ENCODE measurements at places on chromosomes 4 and X.

- no peak for DNase-seq
These were observed 47.9 kb upstream of the PGRMC2 start for GRCh38 chr4:128335541-128335940.

- DNase-seq: no peak
These were observed 203.2 kb downstream of the HTR2C start for GRCh38 chrX:114787061-114787460.

- DNase-seq: no peak
These were observed 100.0 kb downstream of the LARP1B start for GRCh38 chr4:128161138-128161537.

GRCh38 chr4:141501931-141502330, 134.5 kb upstream of the IL15 start:
- no peak for DNase-seq

DNA sequence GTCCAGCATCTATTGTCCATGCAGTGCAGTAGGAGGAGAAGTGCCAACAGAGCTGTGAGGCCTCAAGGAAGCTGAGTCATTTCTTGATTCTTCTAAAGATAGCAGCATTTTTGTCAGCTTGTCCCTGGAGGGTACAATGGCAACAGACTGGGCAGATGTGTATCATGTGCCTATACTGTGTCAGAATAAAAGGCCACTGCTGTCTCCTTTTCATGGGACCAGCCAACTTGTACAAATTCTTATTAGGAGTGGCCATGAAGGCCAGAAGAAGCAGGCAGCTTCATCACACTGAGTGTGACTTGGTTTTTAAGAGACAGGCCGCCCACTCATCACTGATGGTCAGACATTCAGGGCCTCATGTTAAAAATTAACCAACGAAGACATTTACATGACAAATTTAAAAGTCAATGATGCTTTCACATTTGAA, 185.0 kb upstream of the FAM241A start:
- DNase-seq: no peak

- DNase-seq: no peak
These were observed 41.9 kb upstream of the PARM1 start for GRCh38 chr4:74891037-74891436.

DNA sequence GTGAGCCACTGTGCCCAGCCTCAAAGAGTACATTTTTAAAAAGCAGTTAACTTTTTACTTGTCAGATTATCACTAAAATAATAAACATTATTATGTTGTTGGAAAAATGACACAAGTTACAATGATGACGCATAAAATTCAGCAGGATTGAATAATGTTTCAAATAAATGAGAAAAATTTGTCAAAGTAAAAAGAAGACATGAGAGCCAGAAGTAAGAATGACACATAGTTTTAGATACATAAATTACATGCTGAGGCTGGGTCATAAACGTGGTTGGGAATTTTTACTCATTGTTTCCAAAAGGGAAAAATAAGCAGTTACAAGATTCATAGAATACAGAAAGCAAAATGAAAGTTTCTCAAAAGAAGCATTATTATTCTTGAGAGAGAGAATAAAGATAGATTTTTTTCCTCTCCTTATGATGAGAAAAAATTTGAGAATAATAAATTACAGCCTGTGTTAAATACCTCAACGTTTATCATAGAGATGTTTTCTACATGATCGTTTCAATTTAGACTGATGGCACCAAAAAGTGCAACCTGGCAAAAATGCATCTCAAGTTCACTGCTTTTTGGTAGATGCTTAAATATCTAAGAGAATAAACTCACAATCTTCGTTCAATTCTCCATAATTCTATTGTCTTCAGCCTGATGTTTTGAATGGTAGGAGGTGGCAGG, 40.4 kb downstream of the GUCY1B1 start:
- DNase-seq: no peak

DNA sequence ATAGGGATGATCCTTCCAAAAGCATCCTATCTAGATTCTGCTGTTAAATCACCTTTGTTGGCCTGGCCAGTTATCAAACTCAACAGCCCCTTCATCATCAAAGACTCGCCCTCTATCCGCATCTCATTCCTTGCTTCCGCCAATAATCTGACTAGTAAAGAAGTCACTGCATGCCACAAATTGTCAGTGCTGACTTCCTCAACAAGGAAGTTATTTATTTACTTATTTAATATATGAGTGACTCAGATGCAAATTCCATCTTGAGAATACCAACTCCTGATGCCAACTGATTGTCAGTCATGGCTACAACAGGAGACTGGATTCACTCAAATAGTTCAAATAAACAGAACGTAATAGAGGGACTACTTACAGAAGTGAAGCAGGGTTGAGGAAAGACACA, 283.8 kb downstream of the TRIML1 start:
- no peak for DNase-seq

DNA sequence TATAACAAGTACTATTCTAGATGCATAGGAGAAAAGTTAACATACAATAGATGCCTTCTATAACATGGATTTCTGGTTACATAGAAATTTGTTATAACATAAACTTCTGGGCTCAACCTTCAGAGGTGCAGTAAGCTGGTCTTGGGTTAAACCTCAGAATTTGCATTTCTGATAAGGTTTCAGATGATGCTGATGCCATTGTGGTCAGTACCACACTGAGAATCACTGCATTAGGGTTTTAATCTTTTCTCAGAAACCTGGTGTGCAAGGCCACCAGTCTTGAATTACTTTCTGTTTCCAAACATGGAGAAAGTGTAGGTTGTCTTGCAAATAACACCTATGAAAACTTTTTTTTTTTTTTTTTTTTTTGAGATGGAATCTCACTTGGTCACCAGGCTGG, 146.2 kb downstream of the SPOCK3 start:
- DNase-seq: no peak

GRCh38 chr4:48669086-48669485, 111.0 kb downstream of the FRYL start:
- DNase-seq: no peak

DNA sequence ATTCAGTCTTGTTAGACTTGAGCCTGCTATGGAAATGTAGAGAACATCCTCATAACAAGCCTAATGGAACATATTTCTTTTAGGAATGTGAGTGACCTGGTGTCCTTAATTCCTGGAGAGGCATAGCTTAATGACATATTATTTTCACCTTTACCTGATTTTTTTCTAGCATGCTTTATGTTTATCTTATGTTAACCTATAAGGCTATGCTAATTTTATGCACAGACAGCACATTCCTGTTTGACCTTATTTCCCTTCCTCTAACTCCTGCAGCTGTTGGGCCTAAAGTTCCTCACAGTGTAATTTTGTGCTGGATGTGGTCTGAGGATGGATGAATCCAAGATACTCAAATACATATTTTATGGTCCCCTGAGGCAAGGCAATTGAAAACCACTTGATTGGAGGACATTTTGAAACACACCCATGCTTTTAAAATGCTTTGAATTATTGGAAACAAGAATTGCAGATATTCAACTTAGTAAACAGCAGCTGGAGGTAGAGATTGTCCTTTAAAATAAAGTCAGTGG, 111.5 kb downstream of the LARP7 start:
- DNase-seq: no peak

DNA sequence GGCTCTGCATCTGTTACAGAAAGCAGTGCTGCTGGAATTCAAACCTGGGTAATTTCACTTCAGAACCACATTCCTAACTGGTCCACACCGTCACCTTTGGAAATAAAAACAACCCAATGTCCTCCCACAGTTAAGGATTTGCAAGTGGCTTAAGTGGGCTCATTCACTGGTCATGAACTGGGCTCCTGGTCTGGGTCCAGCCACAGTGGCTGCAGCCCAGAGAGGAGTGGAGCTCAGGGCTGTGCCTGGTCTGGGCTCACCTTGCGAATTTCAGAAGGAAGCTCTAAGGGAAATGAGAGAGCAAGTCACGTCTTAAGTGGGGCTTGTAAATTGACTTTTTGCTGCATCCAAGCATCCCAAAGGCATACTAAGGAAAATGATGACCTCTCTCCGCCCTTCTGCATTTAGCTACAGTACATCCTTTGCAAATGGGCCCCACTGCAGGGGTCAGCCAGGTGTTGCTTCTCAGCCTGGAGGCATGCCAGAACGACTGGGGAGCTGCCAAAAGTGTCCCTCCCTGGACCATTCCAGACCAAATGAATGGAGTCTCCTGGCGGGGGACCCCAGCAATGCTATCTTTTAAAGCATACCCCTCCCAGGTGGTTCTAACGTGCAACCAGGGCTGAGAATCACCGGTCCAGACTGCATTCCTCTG, 25.6 kb upstream of the CRMP1 start:
- DNase-seq: no peak

GRCh38 chrX:135890087-135890585, 3.1 kb downstream of the CT45A10 start:
- DNase-seq: no peak

- DNase-seq: no peak
These were observed 62.1 kb downstream of the USO1 start for GRCh38 chr4:75786526-75786925.

GRCh38 chr4:52045028-52045427, 6.1 kb upstream of the SPATA18 start:
- no peak for DNase-seq
